ENCODE measurements at places on chromosomes 6 and 20.

GRCh38 chr6:136763255-136763654, 29.0 kb downstream of the MAP3K5 start:
- DNase-seq = no peak

DNA sequence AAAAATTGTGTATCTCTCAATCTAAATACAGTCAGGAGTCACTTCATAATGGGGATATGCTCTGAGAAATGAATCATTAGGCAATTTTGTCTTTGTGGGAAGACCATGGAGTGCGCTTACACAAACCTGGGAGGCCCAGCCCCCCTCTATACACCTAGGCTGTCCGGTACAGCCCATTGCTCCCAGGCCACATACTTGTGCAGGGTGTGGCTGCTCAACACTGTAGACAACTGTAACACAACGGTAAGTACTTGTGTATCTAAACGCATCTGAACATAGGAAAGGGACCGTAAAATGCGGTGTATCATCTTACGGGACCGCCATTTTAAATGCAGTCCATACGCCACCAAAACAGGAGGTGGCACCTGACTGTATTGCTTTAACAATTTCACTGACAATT, 58.0 kb upstream of the FRMD1 start:
- DNase-seq = no peak

DNA sequence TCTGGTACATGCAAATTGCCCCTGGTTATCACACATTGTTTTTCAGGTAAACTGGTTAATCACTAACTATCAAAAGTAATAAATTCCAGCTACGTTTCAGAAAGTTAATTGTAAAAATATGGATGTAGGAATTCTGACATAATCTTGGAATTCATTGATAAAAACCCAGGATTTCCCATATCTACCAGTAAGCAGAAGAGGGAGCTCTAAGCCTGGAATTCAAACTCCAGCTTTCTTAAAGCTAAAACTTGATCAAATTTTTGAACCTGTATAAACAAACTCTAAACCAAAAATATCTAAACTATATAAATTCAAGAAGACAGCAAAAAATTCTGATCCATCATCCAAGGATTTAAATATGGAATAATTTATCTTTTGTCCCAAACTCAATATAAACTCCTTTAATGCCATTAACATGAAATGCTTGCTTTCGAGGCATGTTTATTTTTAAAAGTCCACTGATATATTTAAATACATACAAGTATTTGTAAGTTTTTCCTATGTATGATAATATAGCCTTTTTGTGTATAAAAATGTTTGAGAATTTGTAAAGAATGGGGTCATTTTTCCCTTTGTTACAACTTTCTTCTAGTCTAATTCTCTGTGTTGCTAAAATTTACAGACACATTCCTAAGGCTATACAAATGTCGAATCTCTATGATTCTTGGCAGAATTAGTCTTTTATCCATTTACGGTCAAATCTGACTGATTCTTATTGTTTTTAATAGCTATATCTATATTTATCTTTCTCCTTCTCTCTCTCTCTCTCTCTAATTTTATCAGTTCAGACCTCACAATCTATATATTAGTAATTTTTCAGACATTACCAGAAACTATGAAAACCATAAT, 91.4 kb upstream of the RNF217 start:
- no peak for DNase-seq

- DNase-seq = no peak
Observed at GRCh38 chr6:109979033-109979921, 1.2 kb downstream of the GPR6 start.

GRCh38 chr6:81166770-81167169, 585.7 kb downstream of the TENT5A start:
- no peak for DNase-seq

GRCh38 chr6:30829033-30829432, 55.3 kb upstream of the DDR1 start:
- DNase-seq = no peak

DNA sequence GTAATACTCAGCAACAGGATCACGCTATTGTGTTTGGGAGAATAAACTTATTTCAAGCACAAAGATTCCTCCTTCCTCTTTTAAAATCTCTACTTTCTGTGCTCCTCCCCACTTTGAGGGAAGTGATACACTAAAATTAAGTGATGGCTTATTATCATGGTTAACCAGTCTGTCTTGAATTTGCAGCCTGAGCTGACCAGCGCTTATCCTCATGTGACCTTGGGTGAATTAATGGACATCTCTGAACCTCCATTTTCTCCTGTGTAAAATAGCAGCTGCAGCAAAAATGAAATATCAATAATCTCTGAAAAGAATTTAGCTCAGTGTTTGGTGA, 222.6 kb downstream of the BCAS1 start:
- DNase-seq = no peak

DNA sequence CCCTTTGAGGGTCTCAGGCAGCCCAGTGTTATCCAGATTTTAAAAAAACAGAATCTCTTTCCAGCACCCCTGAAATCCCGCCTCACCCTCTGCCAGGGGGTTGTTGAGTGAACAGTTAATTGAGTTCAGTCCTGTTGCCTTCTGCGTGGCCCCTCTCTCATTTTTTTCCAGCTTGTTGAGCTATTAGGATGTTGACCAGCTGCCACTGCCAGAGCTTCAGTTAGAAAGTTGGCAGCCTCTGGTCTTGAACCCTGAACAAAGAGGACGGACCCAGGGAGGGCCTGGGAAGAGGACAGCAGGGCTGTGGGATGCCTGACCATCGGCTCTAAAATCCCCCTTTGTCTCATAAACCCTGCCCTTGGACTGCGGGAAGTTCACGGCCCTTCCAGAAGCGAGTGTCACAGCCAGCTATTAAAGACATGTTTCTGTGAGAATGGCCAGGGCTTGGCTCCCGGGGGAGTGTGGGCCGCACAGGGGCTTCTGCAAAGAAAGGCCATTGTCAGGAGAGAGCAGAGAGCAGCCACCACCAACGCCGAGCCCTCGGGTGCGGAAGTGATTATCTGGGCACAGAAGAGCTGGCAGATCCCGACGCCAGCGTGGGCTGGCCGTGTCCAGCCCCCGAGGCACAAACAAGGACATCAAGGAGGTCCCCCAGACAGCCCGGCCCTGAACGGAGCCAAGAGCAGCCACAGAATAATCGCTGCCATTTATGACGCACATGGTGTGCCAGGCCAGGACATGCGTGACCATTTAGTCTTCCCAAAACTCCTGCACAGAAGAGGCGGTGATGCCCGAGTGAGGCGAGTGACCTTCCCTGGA, 189.0 kb downstream of the ANKRD60 start:
- DNase-seq = no peak

DNA sequence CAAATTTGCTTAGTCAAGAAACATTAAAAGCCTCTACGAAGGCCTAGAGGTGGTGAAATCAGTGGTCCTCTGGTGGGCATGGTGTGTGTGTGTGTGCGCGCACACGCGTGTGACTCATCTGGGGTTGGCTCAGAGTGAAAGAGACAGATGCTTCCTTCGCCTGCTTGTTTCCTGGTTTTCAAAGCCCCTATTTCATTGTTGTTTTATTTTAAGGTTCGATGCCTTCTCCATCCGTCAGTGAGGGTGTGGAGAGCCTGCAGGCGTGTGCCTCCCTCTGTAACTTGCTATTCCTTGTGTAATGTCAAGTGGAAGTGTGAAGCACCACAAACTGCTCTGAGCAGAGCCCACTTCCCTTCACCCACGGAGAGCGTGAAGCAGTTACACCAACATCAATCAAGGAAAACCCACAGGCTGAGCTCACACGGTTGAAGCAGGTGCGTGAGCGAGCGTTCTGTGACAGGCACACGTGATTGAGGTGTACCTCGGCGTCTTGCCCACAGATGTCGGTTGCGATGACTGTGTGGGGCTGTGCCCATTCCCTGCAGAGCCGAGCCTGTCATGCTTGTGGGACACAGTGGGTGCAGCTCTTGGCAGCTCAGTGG, 233.9 kb downstream of the PRL start:
- DNase-seq = no peak

DNA sequence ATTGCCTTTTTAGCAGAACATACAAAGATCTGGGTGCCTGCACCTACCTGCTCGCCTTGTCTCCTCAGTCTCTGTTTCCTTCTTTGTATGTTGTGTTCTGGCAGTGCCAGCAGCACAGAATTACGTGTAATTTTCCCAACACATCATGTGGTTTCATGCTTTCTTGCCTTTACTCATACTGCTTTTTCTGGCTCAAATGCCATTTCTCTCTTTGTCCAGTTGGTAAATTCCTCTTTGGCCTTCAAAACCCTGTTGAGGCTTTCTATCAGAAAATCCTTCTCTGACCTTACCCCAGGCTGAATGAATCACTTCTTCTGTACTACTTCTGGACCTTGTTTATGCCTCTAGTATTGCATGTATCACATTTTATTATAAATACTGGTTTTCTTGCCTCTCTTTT, 31.8 kb downstream of the L3MBTL3 start:
- peak; percentile 22 for DNase-seq

Data from non-pigmented ciliary epithelial cell (primary cell).